ENCODE measurements at places on chromosomes 6 and 20.

GRCh38 chr6:151765444-151765886 lies 42.0 kb upstream of the ESR1 start:
- no peak for DNase-seq

DNA sequence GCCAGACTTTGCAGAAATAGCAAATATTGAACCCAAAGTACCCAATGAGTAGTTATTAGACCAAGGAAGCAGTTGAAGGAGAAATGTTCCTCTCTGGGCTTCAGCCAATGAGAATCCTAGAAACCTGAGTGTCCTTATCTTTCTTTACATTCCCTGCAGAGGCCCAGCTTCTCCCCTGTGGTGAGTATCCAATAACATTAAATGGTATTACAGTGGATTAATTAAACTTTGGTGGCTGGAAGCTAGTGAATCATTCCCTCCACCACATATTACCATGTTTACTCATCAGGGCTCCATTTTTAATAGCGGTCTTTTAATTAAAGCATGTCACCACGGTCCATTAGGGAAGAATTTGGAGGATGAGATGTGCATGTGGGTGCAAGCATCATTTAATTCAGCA lies 74.0 kb downstream of the UNC5CL start:
- no peak for DNase-seq

- DNase-seq: no peak
Measured at GRCh38 chr6:127462376-127462775, 3.2 kb upstream of the KIAA0408 start.

DNA sequence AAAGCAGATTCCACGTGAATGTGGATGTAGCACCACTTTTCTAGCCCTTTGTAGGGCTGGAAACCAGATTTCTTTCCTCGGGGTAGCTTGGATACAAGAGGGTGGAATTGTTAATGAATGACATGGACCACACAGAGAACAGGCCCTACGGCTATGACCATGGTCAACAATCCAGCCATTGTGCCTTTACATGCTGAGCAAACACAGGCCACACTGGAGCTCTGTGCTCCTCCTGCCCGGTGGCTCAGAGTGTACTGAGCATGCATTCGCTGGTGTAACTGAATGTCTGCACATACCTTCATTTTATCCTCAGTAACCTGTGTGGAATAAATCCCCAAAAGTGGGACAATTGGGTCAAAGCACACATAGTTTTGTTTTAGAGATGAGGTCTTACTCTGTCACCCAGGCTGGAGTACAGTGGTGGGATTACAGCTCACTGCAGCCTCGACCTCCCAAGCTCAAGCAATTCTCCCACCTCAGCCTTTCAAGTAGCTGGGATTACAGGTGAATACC lies 32.8 kb downstream of the LRP11 start:
- DNase-seq: no peak
